Erythroblast (primary cell): ENCODE measurements at places on chromosomes 16 and 17.

GRCh38 chr16:86581458-86581857, 3.1 kb downstream of the FOXL1 start:
- no peak for DNase-seq

- DNase-seq, result peak; percentile 86
Observed at GRCh38 chr17:1486802-1487695, 5.4 kb downstream of the MYO1C start.

DNA sequence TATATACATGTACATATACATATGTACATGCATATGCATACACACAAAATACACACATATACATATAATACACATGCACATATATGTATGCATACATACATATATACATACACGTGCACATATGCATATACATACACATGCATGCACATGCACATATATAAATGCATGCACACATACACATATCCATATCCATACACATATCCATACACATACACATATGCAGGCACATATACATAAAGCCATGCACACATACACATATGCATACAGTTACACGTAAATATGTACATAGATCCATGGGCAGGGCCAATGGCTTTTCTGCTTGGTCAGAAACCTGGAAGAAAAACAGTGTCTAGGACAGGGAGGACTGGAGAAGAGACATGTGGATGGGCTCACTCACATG, 23.9 kb upstream of the USP10 start:
- no peak for DNase-seq

DNA sequence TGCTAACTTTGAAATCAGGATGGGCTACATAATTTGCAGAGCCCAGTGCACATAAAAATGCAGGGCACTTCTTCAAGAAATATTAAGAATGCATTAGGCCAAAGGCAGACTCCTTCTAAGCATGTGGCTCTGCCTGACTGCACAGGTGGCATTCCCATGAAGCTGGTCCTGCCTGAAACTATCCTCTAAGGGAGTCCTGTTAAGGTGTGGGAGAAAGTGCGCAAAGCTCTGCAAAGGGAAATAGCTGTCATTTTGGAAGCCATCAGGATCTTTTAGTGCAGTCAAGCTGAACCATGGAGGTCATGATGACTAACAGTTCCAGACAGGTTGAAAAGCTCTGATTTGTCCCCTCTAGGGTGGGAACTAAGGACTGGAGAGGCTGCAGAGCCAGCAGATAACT, 41.9 kb upstream of the CRHR1 start:
- no peak for DNase-seq

DNA sequence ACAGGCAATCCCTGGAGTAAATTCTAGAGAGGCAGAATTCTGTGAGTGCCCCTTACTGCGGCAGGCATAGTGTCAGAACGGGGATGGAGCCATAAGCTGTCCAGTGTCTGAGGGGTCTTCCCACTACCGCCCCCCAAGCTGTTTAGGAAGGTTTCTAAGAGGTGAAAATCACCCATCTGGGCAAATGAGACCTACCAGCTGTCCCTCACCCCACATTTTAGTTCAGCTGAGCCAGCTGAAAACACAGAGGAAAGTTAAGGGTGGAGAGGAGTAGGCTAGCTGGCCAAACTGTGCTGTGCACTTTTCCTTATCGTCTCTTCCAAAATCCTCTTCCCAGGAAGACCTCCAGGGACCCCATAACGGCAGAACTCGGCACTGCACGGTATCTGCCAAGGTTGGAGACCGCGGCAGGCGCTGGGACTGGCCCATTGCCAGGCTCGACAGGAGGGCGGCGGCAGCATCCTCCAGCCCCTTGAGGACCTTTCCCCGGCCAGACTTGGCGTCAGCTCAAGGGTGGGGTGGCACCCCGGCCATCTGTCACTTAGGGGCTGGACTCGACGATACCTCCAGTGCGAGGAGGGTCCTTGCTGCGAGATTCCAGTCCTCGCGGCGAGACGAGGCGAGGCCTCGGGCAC, 955 bp downstream of the ACLY start:
- peak; percentile 86 for DNase-seq

GRCh38 chr17:21217346-21217745, 3.4 kb upstream of the TMEM11 start:
- DNase-seq, result no peak

DNA sequence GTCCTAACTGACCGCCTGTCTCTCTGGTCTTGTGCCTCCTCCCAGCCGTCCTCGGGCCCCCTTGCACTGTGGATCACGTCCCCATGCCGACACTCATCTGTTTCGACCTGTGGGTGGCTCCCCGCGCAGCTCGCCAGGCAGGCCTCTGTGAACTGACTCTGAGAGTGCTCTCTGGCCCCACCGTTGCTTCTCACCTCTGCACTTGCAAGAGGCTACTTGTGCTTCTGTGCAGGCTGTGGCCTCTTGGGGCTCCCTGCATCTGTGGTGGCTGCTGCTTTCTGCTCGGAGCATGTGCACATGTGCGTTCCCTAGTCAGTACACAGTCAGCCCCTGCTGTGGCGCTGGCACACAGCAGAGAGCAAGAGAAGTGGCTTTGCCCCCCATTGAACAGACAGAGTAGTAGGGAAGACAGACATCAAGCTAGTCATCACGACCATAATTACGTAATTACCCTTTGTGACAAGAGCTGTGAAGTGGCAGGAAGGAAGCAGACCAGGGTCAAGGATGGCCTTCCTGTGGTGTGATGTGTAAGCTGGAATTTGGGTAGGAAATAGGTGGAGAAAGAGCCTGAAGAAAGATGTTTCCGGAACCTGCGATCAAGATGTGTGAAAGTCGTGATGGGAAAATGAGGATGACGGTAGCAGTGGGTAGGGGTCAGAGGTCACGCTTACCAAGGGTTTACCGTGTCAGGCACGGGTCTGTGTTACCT, 256.0 kb upstream of the CACNG5 start:
- DNase-seq, result no peak

- DNase-seq, result no peak
Observed at GRCh38 chr16:55292491-55292890, 31.5 kb upstream of the IRX6 start.

- DNase-seq, result no peak
Observed at GRCh38 chr17:7060165-7060891, 16.4 kb upstream of the SLC16A11 start.

DNA sequence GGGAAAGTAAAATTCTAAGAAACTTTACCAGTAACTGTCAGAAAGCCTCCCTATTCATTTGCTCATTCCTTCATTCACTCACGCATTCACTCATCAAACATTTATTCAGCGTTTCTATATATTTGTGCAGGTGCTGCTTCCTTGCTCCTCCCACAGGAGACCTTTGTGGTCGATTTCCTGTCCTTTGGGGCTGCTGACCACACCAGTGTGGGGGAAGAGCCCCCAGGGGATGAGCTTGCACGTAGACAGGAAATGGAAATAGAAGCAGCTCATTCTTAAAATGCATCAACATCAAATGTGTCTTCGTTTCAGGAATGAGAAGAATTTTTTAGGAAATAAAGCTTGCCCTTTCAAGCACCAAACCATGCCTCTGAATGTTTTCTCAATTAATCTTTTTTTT, 9.6 kb downstream of the PIK3R6 start:
- no peak for DNase-seq

- no peak for DNase-seq
Observed at GRCh38 chr17:79971651-79972050, 64.0 kb downstream of the TBC1D16 start.

DNA sequence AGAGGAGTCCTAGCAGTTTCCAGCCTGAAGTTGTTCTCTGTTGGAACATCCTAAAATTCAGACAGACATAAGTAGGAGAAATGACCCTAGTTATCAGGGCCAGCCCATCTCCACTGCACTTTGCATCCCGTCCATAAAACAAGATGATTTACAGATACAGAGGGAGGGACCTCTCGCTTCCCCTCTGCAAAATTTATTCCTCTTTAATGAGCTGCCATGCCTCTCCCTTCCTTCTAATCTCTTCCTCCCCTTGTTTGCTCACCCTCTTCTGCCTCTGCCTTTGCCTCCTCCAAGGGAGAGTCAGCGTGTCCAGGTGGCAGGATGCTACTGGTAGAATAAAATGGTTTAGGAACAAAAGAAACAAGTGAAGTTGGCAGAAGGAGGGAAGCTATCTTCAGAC, 351.3 kb downstream of the SOX9 start:
- DNase-seq, result no peak

DNA sequence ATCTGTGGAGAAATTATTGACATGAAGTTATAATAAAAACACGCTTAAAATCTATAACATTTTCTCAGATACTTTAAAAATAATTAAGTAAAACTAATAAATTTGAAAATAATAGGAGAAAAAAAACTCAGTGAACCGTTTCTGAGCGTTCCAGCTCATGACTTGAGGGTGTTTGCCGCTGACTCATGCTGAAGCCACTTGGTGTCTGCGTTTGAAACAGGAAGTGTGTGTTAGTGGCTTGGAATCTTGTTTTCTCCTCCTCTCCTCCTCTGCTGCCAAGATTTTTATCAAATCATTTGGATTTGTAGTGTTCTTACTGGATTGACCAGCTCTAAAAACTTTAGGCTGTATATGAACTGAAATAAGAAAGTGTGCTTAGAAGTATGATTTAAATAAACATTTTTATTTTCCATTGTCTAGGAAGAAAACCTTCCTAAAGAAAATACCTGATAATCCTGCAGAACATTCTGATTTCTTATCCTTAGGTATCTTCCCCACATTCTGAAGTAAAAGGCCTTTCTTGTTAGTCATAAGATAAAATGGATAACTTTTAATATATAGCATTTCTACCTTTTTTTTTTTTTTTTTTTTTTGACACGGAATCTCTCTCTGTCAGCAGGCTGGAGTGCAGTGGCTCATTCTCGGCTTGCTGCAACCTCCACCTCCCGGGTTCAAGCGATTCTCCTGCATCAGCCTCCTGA, 30.8 kb downstream of the USP10 start:
- peak; percentile 75 for DNase-seq

DNA sequence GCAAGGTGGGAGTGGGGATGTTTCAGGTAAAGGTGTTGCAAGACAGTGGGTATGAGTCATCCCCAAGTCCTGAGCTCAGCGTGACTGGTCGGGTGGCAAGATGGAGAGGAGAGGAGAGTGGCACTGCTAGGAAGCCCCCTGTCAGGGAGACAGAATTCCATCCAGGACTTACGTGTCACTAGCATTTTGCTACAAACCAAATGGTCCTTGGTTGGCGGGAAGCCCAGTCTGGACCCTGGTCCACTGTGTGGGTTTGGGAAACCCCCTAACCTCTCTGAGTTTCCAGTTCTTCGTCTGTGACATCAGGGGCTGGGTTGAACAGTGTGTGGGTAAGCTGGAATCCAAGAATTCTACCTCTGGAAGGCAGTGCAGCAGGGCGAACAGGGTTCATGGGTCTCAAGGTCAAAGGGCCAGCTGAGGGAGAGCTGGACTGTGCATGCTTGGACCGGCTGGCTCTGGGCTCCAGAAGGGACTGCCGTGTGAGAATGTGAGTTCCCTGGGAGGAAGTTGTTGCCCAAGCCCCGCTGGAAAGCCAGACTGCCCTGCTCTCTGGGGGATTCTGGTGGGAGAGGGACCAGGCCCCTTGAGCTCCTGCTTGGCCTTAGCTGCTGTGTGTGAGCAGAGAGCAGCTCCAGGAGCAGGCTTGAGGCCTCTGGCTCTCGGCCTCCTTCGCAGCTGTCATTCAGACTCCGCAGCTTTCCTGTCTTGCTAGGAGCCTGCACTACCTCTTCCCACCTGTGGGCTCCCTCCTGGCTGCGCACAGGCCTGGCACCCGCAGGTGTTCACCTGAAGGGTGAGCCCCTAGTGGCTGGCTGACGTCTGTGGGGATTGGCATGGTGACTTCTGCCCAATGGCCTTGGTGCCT, 84.6 kb downstream of the NT5M start:
- peak; percentile 19 for DNase-seq

- no peak for DNase-seq
Observed at GRCh38 chr17:50715471-50715870, 3.9 kb upstream of the LUC7L3 start.

DNA sequence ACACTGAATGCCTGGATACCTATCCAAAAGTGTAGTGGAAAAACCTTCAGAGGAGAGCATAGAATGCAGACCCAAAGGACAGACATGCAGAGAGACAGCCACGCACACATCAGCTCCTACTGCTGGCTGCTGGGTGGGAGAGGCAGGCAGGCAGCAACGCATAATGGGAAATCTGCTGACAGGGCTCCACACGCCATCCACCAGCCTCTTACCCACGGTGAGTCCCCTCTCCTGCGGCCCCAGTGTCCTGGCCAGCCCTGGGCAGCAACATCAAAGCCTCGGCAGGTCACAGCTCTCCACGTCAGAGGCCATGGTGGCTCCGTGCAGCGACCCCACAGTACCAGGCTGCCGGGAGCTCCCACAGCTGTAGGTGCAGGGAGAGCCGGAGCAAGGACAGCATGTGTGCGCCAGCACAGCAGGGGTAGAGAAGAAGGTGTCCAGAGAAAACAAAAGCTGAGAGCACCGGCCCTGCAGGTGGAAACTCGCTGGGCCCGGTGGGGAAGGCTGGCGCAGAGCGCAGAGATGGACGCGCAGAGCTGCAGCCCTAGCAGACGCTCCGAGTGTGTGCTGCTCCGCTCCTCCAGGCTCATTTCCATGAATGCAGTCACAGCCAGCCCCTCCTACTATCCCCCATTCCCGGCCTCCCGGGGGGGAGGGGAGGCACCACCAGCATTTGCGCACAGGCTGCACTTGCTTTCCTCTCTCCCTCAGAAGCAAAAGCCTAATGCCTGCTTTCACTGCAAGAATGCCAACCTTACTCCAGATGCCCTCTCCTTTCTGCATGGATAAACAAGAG, 58.9 kb downstream of the CYTH1 start:
- no peak for DNase-seq

GRCh38 chr16:46826631-46827030, 4.3 kb downstream of the C16orf87 start:
- no peak for DNase-seq

DNA sequence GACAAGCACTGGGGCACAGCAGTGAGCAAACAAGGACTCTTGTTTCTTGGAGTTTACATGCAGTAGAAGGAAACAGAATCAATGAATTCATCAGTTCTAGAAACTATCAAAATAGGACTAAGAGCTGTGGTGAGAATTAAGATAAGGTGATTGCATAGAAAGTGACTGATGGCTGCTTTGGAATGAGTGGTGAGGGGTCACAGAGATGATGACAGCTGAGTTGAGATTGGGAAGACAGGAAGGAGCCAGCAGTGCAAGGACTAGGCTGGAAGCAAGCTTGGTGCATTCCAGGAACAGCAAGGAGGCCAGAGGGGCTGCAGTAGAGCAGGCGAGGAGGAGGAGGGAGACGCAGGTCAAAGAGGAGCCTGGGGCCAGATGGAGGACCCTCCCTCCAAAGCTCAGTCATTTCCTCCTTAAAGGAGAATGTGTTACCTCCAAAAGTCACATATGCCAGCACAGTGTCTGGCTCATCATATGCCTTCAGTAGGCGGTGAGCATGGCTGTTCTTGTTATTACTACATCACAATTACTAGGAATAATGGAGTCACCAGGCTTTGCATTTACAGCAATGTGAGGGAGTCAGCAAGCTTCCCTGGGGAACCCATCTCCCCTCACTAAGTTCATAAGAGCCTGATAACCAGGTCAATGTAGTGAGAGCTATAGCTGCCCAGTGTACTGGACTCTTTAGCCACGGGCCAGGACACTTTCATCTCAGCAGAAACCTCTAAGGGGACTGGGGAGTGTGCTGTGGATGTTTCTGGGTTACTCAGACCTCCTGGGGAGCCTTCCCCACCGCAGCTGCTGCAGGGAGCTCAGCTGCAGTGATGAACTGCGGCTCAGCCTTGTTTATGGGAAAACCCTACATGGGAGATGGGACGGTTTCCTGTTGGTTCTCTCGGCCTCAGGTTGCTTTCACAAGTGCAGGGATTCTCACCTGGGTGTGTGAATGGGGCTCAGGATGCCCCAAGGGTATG, 157.2 kb downstream of the SEC14L1 start:
- DNase-seq, result no peak
